ENCODE measurements at places on chromosomes 2 and 18.
A peak's percentile ranks its signal among the peaks of the same experiment; 100 is the strongest.

DNA sequence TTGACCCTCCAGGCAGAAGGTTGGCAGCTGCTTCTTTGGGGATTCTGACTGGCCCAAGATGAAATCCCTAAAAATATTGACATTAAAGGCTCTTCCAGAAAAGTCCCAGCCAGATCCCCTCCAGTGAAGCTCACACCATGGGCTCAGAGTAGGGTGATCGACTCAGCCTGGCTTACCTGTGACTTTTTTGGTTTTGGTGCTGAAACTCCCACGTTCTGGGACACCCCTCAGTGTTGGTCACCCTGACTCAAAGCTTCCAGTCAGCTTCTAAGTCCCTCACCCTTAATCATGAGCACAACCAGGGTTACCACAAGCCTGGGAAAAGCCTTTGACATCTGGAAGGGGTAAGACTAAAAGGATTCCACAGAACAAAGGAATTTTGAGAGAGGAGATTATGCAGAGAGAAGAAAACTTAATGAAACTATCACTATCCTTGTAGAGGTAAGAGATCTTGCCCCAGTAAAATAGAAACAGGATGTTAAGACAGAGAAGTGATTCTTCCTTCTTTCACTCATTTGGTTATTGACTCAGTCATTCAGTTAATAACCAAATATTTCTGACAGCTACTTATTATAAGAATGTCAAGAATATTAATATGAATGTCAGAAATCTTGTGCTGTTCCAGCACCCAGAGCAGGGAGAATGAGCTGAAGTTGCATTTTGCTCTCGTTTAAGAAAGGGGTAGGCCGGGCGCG lies 66.8 kb upstream of the SEC11C start:
- no peak for DNase-seq

DNA sequence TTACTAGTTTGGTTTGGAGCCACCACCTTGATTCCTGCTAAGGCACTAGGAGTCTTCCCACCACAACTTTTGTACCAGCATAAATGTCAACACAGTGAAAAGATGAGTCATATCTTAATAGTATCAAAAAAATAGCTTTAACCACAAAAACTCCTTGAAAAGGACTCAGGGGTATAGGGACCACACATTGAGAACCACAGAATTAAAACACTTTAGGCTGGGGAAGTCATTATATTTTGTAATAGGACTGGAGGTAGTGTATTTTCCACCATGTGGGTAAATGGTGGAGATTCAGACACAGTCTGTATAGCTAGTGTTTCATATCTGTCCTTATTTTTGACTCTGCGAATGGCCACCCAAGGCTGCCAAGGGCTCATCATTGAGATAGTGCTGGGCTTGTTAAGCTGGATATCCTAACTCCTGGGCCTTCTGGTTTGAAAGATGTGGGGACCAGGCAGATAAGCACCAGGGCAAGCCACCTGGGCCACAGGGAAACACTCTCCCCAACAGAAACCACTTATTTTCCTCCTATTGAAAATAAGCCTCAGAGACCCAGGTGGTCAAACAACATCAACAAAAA lies 19.1 kb upstream of the FHL2 start:
- DNase-seq, result peak; percentile 79

- DNase-seq, result no peak
Measured at GRCh38 chr2:103445347-103445746, 683.5 kb downstream of the TMEM182 start.

DNA sequence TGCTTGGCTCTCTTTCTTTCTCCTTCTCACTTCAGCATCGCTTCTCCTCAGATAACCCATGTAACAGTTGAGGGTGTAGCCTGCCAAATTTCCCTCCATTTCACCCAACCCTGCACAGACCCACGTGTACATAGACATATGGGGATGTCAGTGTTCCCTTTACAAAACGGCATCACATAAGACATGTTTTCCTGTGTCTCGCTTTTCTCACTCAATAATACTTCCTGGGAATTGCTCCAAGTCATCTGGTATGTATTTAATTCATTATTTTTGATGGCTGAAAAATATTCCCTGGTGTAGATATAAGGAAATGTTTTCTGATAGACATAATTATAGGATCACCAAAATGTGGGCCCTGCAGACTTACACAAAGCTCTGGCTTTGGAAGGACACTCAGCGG lies 176.8 kb downstream of the LOXHD1 start:
- no peak for DNase-seq

DNA sequence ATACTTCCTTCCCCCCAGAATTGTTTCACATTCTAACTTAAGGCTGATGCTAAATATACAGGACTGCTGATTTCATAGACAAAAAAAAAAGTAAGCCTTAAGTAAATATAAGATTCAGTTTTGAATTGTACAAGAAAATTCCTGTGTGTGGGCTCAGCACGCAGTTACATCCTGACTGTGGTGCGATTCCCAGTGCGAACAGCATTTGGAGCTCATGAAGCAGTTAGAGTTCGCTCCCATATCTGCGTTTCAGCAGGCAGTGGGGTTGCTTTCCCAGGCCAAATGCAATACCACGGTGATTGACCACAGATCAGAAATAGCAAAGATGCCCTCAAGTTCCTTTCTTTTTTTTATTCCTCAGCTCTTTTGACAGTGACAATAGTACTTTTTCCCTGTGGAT lies 75.6 kb downstream of the SATB2 start:
- no peak for DNase-seq

GRCh38 chr2:204218040-204218439 lies 281.5 kb downstream of the ICOS start:
- DNase-seq, result no peak

GRCh38 chr2:112006076-112006410 lies 49.0 kb upstream of the TMEM87B start:
- DNase-seq, result peak; percentile 24

GRCh38 chr2:178397002-178397605 lies 53.9 kb downstream of the PRKRA start:
- DNase-seq, result peak; percentile 83

DNA sequence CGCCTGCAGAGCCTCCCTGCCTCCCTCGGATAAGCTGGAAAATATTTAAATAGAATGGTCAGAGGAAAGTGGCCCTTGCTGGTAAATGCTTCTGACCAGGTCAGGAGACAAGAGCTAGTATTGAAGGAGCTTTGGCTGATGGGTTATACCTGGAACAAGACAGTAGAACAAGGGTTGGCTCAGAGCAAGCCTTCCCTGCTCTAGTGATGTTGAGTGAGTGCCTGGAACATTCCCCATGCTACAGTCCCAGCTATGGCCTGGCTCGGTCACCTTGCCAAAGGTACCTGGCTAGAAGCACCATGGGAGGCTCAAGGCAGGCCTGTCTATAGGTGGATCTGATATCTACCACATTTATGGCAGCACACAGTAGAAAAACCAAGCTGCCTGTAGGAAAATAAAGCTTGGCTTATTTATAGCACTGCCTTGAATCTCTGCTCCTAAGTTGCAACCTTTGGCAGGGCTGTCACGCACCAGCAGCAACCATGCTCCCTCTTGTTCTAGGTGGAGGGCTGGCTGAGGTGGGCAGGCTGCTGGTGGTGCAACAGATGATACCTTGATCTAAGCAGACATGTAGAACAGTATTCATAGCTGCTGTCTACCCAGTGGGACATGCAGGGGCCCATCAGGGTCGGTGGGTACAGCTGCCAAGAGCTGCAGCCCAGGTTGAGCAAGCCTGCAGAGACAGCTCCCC lies 66.7 kb upstream of the BCL2L11 start:
- DNase-seq, result no peak
